Activated CD4-positive, alpha-beta T cell treated with anti-CD3 and anti-CD28 coated beads, Interleukin-2, amount 10 ng/mL, durations not matched to agents 7 days and 5 days (primary cell): ENCODE measurements at places on chromosomes 11 and 22. TPM values are rescaled to one million over a fixed set of nuclear protein-coding genes. Genes with fewer than 3 reads are reported as not detected.

DNA sequence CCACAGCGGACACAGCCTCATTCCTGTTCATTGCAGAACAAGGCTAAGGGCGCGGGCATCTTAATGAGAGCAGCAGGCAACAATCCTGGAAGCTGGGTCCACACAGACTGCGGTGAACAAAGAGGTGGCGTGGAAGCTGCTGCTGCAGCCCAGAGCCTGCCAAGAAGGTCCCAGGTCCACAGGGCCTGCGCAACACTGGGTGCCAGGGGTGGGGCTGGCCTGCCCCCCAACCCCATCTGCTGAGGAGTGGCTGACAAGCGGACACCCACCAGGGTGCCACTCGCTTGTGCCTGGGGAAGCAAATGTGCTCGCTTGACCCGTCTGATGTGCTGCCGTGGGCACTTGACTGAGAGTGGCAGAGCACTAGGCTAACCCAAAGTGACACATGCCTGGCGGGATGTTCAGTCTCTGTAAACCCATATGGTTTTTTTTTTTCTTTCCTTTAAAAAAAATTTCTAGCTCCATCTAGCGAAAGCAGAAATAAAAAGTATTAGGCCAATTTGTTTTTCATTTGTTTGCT lies 83.2 kb upstream of the PITPNB start:
- DNase-seq = no peak

SLC6A5 gene
- total RNA-seq = not detected

- peak; percentile 84 for DNase-seq
Measured at GRCh38 chr11:3853899-3854659, 1.4 kb upstream of the STIM1 start.

BIK gene
- 1.4 TPM for total RNA-seq

POTEH gene
- total RNA-seq = not detected

GRM5 gene
- not detected for total RNA-seq

DNA sequence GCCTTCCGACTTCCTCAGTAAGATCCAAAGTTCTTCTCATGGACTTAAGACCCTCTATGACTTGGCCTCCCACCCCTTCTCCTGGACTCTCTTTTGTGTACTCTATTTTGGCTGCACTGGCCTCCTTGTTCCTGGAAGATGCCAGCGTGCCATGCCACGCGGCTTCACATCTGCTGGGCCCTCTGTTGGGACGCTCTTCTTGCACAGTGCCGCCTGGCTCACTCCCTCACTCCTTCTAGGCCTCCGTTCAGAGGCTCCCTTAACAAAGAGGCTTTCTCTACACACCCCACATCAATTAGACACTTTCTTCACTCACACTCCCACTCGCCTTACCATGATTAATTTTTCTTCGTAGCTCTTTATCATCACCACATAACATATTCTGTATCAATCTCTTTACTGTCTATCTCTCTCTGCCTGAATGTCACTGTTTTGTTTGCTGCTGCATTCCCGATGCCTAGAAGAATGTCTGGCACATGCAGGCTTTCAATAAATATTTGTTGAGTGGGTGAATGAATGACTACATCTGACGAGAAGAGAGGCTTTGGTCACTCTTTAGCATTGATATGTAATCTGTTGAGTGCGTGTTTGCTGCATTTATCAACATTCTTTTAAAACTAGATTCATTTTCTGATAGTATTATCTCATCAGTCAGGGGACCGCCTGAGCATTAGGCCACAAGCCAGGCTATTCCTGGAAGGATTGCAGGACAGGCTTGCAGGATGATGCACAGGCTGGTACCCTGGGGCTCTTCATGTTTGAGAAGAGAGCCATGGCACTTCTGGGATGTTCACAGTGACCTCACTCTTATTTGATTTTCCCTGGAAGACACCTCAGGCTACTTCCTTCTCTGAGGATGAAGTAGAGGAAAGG lies 60.6 kb upstream of the AMPD3 start:
- DNase-seq = no peak

- no peak for DNase-seq
Measured at GRCh38 chr11:22807855-22808570, 21.6 kb downstream of the SVIP start.

GRCh38 chr22:36741204-36741793 lies 34.6 kb downstream of the IFT27 start:
- DNase-seq = no peak

ACTN3 gene
- 0.23 TPM for total RNA-seq

DNA sequence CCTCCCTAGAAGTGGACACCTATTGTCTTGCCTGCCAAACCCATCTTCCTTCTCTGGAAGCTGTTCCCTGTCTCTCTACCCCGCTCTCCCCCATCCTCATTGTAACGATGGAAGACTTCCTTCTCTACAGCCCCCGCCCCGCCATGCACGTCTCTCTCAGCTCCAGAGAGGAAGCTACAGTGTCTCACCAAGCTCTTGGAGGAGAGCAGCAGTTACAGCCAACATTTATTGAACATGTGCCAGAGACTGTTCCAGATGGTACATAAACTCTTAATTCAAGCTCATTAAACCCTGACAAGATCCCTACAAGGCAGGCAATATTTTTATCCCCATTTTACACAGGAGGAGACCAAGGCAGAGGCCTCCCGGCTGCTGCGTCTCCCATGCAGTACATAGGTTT lies 15.1 kb downstream of the MCHR1 start:
- DNase-seq = no peak

GRCh38 chr11:102921587-102922220 lies 33.8 kb downstream of the MMP13 start:
- no peak for DNase-seq

DNA sequence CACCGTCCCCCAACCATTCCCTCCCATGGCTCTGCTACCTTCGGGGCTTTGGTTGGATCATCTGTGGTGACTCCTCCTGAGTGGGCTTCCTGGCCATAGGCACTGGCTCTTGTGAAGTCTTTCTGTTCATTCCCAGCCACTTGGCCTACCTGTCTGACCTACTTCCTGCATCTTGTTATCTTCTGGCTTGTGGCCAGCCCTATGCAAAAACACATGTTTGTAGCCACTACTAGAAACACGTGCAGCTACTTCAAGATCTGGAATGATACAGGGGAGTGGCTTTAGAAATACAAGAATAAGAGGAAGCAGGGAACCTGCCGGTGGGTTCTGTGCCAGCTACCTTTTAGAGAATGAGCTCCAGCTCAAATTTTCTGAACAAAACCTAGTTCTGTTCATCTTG lies 20.9 kb downstream of the RCOR2 start:
- no peak for DNase-seq

CASP5 gene
- total RNA-seq = not detected

DNA sequence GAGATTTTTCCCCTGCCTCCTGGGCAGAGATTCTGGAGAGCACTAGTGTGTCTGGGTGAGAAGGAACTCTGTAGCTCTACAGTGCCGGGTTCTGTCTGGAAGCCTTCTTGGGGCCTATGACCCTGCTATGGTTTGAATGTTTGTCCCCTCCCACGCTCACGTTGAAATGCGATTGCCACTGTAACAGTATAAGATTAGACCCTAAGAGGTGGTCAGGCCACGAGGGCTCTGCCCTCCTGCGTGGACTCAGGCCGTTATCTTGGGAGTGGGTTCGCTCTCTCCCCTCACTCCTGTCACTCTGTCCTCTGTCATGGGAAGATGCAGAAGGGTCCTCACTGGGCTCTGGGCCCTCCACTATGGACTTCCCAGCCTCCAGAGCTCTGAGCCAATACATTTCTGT lies 3.5 kb downstream of the AP5B1 start:
- DNase-seq = no peak

- DNase-seq = no peak
Measured at GRCh38 chr22:42596863-42597530, 17.7 kb downstream of the POLDIP3 start.

DNA sequence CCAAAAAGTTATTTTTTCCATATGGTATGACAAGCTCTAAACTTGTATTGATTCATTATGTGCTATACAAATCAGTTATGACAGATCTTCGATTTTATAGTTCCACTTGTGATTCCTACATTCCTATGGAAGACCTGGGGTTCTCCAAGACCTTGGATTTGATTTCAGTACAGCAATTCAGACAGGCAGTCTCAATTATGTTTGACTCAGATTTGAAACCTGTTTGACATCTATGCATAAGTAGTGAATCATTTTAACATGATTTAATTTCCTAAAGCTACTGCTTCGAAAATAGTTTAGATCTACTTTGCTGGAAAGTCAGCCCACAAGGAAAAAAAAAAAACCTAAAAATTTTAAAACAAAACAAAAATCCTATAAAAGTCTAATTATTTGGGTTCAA lies 820.4 kb downstream of the LUZP2 start:
- DNase-seq = no peak

- DNase-seq = no peak
Measured at GRCh38 chr22:22059291-22060002, 76.9 kb upstream of the TOP3B start.

DNA sequence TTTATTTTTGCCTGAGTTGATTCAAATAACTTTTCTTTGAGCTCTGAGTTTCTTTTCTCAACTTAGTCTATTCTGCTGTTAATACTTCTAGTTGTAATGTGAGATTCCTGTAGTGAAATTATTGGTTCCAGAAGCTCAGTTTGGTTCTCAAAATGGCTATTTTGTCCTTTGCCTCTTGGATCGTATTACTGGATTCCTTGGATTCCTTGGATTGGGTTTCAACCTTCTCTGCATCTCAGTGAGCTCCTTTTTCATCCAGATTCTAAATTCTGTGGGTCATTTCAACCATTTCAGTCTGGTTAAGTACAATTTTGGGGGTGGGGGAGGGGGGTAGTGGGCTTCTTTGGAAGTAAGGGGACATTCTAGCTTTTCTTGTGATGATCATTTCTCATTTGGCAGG lies 341.1 kb upstream of the CNTN5 start:
- DNase-seq = no peak

RASGRP2 gene
- total RNA-seq = 293 TPM

DNA sequence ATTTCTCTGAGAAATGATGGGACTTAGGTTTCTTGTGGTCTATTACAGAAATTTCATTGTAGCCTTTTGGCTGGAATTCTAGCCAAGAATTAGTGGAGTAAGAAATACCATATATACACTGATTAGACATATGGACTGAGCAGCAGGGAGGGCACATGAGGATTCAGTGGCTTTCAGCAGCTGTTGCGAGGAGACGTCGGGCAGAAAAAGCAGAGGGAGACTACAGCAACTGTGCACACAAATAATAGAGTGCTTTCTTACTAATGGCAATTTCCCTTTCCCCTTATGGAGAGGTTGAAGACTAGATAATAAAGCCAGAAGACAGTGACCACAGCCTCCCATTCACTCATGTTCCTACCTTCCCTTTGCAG lies 35.4 kb upstream of the CCDC34 start:
- DNase-seq = no peak

- DNase-seq = no peak
Measured at GRCh38 chr11:126607374-126607773, 251.9 kb downstream of the ST3GAL4 start.

- DNase-seq = no peak
Measured at GRCh38 chr11:70128435-70128906, 50.4 kb downstream of the ANO1 start.

C11orf52 gene
- total RNA-seq = not detected

GRCh38 chr11:11387622-11388305 lies 34.7 kb upstream of the CSNK2A3 start:
- DNase-seq = no peak
